ENCODE measurements at places on chromosomes 5 and 9.

- DNase-seq: no peak
Observed at GRCh38 chr5:179407191-179408175, 62.2 kb upstream of the ADAMTS2 start.

DNA sequence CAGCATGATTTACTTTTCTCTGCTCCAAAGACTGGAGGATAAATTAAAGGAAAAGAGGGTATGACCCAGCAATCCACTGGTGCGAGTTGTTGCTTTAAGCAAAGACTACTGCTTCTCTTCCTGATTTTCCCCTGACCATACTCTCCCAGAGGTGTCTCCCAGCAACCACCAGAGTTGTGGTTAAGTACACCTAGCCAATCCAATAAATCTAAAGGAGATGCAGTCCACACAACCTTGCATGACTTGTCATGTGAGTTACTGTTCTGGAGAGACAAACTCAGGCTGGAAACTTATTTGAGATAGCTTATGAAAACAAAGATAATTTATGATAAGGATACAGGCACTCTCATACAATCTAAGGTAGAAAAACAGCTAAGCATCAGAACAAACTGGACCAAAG, 11.9 kb downstream of the TMC1 start:
- no peak for DNase-seq

GRCh38 chr9:132459661-132460060, 49.6 kb downstream of the CFAP77 start:
- no peak for DNase-seq

GRCh38 chr5:161720460-161720859, 34.9 kb downstream of the GABRA6 start:
- DNase-seq: no peak

GRCh38 chr5:151251001-151251551, 1.9 kb upstream of the GM2A start:
- DNase-seq: no peak

DNA sequence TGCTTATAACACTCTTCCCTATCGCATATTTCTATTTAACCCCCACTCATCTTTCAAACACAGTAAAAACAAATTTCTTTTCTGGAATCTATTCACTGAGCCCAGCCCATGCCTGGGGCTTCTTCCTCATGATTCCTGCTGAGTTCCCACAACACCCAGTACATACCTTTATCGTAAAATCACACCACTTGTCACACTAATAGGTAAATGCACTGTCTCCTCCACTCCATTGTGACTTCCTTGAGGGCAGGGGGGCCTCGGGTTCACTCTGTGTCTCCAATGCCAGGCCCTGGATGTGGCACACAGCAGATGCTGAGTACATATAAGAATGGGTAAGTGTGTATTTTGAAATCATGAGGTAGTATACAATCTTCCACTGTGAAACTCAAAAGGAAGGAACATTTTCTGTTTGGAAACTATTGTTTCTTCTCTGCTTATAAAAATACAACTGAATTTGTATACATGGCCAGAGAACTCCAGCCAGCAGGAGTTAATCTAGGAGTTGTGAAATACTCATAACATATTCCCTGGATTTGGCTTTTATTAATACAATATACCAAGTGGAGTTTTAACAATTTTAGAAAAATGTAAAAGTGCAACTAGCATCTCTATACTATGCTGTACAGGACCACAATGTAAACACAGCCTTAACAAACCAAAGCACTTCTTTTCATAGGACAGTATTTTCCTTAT, 7.2 kb downstream of the PLK2 start:
- DNase-seq: no peak

GRCh38 chr5:149439899-149440542, 60.9 kb upstream of the IL17B start:
- no peak for DNase-seq

DNA sequence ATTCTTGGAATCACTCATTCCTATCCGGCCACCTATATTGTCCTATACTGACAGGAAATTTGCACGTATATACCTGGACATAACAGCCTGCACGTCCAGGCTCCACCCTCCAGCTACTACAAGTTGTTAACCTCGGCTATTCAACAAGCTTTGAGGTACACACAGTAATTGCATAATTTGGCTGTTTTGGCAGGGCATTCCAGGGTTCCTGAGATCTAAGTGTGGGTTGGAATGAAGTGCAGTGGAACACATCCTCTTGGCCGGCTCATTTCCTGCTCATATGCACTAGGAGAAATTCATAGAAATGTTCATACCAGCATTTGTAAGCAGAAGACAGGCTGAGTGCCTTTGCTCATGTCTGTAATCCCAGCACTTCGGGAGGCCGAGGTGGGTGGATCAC, 222.3 kb downstream of the FBXL7 start:
- DNase-seq: no peak

DNA sequence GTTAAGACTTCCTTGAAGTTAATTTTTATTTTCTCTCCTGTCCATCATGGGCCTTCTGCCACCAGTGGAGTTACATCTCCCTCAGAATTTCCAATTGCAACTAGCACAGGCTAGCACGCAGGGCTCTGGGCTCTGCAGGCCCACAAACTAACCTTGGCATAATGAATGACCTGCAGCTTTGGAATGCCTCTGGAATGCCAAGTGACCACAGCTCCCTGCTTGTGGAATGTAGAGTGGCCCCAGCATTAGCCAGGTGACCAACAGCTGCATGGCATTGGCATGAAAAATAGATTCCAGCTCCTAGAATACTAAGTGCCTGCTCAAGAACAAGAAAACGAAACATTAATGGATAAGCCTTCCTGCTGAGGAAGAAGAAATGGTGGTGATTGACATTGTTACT, 726.1 kb downstream of the BRINP1 start:
- DNase-seq: no peak

DNA sequence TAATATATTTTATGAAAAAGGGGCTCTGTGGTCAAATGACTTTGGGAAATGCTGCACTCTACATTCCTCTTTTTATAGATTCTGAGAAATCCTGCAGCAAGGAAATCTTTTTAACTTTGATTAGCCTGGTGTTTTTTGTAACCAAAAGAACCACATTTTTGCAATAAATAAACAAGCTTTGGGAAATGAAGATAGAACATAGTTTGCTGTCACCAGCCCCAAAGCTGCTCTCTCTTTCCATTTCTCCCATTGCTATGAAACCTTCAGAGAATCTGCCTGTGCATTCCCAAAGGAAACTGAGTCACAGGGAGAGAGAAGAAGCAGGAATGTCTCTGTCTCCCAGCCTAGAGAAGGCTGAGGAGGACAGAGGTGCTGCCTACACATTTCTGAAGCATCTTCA, 59.0 kb downstream of the COL15A1 start:
- no peak for DNase-seq

DNA sequence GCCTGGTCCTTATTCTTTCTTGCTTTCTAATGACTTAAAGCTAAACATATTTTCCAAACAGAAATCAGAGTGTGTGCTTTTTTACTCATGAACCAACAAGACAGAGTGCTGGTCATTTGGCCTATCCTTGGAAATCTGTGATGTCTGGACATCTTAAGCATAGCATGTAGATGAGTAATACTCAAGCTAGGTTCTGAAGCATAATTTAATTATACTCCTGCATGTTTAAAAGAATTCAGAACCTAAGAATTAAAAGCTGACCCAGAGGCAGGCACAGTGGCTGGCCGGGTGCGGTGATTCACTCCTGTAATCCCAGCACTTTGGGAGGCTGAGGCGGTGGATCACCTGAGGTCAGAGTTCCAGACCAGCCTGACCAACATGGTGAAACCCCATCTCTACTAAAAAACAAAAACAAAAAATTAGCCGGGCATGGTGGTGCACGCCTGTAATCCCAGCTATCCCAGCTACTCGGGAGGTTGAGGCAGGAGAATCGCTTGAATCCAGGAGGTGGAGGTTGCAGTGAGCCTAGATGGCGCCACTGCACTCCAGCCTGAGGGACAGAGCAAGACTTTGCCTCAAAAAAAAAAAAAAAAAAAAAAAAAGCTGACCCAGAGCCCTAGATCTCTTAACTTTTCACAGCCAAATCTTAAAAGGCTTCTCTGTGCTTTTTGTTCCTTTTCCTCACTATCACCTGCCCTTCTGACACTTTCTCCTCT, 16.2 kb upstream of the TJP2 start:
- DNase-seq: peak; percentile 19

DNA sequence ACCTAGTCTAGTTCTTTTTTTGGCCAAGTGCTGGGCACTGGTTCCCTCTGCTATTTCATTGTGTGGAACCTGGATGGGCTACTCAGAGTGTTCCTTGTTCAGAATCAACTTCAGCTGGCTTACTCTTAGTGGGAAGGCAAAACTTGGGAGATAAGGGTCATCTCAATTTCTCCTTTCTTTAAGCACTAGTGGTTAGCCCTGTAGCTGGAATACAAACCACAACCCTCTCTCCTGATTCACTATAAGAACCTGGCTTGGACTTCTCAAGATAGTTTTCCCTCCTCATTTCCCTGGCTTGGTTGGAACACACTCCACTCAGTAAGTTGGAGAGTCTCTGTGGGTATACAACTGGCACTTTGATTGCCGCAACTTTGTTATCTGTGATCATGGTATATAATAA, 35.1 kb downstream of the GRIA1 start:
- DNase-seq: no peak

DNA sequence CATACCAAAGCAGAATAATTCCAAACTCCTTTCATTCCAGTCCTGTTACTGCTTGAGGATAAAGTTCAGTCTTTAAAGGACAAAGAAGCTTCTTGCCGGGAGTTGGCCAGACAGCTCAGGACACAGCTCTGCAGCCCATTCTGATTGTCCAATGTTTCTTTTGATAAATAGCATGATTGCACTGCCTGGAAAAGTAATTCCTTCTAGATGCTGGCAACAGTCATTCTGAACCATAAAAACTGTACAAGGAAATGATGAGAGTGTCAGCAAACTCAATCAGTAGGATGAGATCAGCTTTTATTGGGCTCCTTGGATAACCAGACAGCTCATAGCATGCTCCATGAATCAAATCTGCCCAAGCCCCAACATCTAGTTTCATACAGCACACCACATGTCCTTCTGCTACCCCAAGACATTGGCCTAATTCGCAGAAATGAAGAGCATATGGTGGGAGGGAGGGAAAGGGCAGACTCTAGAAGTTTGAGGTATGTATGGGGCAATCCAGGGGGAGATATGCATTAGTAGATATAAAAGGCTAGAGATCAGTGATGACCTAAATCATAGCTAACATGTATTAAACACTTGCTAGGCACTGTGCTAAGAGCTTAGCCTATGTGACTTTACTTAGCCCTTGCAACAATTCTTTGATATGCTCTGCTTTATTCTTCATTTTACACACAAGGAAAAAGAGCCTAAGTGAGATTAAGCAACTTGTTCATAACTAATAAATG, 219.9 kb upstream of the NREP start:
- no peak for DNase-seq

DNA sequence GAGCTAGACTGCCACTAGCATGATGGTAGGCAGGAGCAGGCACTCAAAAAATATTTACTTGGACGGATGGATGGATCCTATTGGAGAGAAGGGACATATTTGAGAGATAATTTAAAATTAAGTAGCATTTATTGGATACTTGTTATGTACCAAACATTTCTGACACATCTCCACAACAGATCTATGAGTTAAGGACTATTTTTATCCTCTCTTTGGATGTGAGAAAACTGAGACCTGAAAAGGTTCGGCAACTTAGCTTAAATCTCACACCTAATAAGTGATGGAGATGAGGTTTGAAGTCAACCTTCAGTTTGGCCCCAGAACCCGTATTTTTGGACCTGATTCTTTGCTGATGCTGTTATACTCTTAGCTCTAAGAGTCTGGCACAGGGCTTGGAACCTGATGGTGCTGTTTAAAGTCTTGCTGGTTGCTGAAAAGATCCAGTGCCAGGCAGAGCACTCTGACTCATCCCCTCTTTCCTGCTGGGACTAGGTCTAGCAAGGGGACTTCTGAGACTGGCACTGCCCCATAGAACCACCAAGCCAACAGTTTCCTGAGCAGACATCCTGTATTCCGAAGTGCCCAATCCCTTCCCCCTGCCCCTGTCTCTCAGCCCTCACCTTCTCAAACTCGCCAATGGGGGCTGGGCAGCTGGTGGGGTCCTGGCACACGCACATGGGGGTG, 15.6 kb downstream of the SPARC start:
- no peak for DNase-seq

GRCh38 chr9:19913151-19913550, 124.3 kb upstream of the SLC24A2 start:
- DNase-seq: no peak

GRCh38 chr9:82128011-82128696, 139.6 kb downstream of the SPATA31D1 start:
- peak; percentile 53 for DNase-seq

DNA sequence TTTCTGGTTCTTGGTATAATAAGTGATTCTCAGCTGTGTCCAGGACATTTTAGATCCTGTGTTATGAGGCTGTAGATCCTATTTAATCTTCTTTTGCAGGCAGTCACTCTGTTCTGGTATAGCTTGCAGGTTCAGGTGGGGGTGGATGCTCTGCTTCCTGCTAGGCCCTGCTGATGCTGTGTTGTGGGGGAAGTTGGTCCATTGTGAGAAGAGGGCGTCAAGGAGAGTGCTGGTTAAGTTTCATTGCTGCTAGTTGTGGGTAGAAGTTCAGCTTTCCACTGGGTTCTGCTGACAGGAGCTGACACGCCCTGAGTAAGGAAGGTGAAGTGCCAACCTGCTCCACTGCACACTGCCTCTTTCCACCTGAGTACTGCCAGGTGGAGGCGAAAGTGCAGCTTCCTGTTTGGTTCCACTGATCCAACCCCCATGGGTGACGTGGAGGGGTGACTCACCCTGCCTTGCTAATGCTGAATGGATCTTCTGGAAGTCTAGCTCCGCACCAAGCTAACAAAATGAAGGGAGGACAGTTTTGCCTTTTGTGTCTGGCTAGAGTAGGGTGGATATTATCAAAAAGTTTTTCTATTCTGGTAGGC, 16.3 kb downstream of the NMRK1 start:
- DNase-seq: no peak

- DNase-seq: no peak
Observed at GRCh38 chr5:81665795-81666194, 85.1 kb downstream of the SSBP2 start.

DNA sequence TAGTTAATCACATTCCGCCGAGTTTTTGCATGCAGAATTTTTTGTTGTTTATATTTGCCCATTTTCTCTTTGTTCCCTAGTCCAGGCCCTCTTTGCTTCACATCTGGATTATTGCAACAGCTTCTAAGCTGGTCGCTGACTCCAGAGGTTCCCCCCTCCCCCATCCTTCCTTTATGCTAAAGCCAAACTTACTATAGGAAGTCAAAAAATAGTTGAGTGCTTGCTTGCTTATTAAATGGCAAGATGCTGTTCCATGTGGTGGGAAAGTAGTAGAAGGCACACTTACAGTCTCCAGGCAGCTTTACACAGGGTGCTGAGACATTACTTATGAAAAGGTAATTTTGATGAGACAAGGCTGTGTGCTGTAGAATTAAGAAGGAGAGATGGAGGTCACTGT, 1.3 kb downstream of the ZBTB34 start:
- DNase-seq: peak; percentile 61

Measured in inflammatory macrophage treated with lipopolysaccharide for 4 hours (primary cell).